ENCODE measurements at places on chromosomes 6 and 20.
A peak's percentile ranks its signal among the peaks of the same experiment; 100 is the strongest.

DNA sequence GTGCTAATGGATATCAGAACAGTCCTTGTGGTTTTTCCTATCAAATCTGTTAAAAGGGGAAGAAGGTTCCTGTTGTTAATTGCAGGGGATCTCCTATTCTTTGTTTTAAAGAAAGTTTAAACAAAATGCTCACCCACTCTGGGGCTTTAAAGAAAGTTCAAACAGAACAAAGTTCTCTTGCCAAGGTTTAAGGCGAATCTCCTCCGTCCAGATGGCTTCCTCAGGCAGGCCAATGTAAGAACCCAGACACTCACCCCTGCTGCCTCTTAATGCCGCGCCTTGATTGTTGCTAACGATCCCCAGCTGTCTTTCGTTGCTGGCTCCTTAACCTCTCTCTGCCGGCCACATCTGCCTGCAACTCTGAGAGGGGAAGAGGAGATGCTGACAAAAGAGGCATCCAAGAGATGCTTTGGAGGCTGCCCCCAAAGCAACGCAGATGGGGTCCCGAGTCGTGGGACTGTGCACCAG lies 235.0 kb upstream of the PRDM1 start:
- DNase-seq, result no peak

- no peak for DNase-seq
Observed at GRCh38 chr6:43764772-43765171, 5.2 kb upstream of the VEGFA start.

- DNase-seq, result no peak
Observed at GRCh38 chr6:57248311-57248895, 26.3 kb upstream of the RAB23 start.

- DNase-seq, result no peak
Observed at GRCh38 chr6:158083455-158084325, 84.4 kb downstream of the SERAC1 start.

- no peak for DNase-seq
Observed at GRCh38 chr6:166236596-166236995, 68.9 kb upstream of the TBXT start.

DNA sequence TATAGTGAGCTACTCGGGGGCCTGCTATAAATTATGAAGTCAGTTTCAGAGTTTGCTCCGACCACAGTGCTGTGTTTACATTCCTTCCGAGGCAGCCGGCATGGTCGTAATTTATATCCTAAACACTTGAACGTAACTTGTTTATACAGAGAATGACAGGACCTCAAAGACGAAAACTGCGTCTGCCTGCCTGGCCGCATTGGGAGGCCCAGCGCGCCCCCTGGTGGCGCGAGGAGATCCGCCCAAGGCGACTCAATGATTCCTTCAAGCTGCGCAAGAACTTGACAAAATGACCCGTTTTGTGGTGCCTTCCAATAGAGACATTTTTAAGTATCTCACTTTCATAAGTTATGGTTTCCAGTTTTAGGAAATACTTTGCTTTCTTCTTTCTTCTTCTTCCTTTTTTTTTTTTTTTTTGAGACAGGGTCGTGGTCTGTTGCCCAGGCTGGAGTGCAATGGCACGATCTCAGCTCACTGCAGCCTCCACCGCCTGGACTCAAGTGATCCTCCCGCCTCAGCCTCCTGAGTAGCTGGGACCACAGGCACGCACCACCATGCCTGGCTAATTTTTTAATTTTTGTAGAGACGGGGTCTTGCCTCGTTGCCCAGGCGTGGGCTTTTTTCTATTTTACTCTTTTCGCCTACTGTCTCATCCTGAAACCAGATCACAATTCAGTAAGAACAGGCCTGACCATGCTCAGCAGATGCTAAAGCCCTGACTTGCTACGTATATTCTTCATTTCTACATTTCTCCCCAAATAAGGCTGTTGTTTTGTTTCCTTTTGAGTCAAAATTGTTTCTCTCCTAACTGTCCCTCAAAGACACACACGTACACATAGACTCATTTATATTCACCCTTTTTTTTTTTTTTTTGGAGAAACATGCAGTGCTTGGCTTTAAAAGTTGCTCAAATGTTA lies 7.8 kb downstream of the FOXF2 start:
- peak; percentile 34 for DNase-seq

- peak; percentile 55 for DNase-seq
Observed at GRCh38 chr6:39724787-39725631, at the start of gene KIF6. Gene KIF6, minus strand, starts transcription at chr6:39725408. Its CDS starts 98 bp downstream, at chr6:39725310.

DNA sequence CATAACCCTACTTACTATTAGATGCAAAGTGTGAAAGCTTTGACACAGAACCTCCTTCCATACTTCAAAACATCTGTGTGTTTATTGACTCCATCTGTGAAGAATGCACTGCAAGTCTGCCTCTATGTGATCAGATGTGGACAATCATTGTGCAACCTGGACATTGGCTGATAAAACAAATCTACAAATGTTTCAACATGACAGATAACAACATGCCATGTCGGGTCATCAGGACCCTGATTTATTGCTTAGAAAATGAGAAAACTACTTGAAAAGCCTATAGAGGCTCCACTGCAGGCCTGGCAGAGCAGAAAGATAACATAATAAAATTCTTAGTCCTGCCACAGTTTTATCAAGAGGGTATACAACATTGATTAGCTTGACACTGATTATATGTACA lies 1286.4 kb downstream of the GRIK2 start:
- no peak for DNase-seq

DNA sequence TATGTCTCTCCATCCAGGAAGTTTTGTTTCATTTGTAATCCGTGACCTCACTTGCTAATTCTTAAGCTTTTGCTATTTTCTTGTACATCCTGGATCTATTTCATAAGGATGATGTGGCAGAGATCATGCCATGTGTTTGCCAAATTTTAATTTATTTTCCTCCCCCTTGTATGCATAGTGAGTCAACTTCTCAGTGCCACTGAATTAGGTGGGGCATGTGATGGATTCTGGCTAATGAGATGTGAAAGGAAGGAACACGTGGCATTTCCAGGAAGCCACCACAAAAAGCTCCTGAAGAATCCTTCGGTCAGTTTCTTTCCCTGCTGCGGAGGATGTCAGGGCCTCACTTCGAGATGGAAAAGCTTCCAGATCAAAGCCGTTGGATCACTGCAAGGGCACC lies 86.2 kb upstream of the PRL start:
- no peak for DNase-seq

DNA sequence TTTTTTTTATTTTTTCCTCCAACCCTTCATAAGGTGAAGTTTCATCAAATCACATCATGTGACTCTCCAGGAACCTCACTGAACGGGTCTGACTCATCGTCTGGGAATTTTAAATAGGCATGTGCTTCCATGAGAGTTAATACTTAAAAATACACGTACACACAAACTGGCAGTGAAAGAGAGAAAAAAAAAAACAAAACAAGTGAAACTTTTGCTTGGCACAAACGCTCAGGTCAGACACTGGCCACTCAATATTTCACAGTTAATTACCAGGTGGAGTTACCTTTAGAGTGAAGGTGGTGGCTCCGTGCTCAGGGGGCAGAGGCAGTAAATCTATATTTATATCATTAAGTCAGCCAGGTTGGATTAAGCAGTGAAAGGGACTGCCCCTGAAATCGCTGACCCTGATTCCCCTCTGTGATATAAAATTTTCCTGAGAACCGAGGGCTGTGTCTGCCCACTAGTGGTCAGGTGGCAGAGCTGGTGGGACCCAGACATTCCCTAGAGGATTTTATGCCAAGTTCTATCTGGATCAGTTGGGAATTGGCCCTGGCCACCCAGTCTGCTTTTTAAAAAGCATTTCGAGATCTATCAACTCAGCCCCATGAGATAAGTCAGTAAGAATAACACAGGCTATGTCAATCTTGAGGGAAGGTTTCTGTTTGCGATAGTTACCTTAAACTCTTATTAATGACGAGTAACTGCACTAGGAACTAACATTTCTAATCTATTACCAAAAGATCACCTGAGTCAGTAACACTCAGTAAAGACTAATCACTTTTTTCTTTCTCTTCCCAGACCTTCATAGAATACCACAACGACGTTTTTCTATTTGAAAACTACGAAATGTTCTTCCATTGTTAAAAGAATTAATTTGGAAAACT lies 259.1 kb downstream of the HDGFL1 start:
- DNase-seq, result no peak

DNA sequence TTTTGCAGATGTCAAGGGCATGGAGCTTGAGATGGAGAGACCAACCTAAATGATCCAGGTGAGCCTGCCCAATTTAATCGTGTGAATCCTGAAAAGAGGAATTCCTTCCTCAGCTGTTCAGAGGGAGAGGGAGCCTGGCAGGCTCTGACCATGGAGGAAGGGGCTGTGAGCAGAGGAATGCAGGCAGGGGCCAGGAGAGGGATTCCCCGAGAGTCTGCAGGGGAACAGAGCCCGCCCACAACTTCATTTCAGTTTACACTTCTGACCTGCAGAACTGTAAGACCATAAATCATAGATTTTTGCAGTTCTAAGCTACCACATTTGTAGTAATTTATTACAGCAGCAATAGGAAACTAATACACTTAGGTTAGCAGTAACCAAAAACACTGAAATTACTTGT lies 164.1 kb downstream of the TBXT start:
- no peak for DNase-seq

- DNase-seq, result no peak
Observed at GRCh38 chr6:10587656-10588406, 66.7 kb downstream of the GCNT2 start.

DNA sequence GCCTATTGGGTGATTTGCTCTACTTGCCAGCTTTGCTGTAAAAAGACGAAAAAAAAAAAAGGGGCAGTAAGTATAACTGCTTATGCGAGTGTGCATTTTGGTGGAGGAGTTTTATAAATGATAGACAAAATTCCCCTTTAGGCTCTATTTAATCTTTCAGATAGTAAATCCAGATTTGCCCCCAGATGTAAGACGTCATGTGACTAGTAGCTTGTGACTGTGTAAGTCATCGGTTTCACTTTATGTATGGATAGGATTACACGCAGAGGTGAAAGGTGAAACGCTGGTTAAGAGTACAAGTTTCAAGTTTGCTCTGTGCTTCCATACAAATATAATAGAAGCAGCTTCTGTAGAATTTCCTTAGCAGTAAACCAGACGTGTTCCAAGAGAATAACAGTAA lies 7.9 kb downstream of the RAB32 start:
- DNase-seq, result no peak

GRCh38 chr6:13406781-13407180 lies 78.4 kb upstream of the TBC1D7 start:
- DNase-seq, result no peak

- no peak for DNase-seq
Observed at GRCh38 chr6:81098109-81098814, 654.2 kb downstream of the TENT5A start.

DNA sequence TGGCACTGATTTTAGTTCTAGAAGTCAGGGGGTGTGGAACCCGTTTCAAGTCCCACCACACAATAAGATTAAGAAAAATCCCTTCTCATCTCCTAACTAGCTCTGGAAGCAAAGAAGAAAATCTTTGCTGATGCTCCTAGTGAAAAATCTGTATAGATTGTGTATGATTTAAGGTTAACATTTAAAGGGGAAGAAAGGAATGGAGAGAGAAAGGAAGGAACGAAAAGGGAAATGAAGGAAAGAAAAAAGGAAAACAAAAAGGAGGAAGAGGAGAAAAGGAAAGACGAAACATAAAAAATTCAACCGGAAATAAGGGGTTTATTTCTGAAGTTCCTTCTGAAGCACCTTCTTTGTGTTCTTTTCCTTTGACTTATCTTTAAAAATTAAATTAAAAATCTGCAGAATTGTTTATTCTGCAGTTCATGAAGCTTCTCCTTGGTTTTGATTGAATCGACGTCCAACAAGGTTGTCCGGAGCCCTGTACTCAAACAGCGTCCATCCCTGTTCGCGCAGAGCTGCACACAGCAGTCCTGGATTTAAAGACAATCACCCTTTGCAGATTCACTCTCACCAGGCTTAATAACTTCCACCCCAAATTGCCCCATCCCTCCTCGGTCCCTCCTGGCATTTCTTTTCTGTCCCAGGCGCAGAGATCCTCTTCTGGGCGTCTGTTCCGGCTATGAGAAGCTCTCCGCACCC lies 1.6 kb upstream of the TFAP2B start:
- no peak for DNase-seq

- DNase-seq, result no peak
Observed at GRCh38 chr6:27078734-27079357, 168.7 kb upstream of the PRSS16 start.
